ENCODE measurements at places on chromosomes 2 and 18. TPM values are rescaled to one million over a fixed set of nuclear protein-coding genes. Genes with fewer than 3 reads are reported as not detected.

DUSP28 gene
- 5.6 TPM for total RNA-seq

TEKT4 gene
- not detected for total RNA-seq

GRCh38 chr2:118858485-118859156 lies 11.2 kb upstream of the EN1 start:
- no peak for DNase-seq

DNA sequence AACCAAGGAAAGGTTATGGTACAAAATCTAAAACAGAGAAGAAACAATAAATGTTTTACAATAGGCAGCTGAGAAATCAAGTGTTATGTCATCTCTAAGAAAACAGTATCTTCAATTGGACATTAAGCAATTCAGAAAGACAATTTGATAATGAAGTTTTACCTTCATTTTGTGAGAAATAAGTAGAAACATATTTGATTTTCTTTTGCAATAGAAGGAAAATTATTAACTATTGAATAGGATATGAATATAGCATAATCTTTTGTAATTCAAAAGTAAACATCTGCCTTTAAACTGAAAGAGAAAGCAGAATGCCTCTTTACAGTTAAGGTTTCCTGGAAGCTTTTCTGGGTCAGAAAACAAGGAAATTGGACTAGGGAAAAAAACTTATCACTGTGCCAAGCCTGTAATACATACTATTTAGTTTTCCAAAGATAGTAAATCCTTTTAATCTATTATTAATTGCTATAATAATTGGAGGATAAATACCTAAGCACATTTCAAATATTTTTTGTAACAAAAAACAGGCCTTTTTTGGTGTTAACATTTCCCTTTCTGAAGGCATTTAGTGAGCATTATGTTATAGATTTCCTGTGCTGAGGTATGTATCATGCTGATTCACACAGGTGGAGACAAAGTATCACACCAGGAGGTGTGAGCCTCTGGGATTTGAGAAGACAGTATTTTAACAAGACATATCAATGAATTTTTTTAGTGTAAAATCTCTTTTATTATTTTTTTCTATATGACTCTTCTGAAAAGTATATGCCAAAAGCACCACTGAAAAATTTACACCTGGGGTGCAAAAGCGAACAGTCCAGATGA lies 947.0 kb upstream of the CDH2 start:
- no peak for DNase-seq

GRCh38 chr18:58570360-58571064 lies 58.4 kb downstream of the ALPK2 start:
- DNase-seq: no peak

BCL2 gene
- 2.5 TPM for total RNA-seq

GRCh38 chr18:33755931-33756560 lies 178.0 kb downstream of the ASXL3 start:
- DNase-seq: no peak

SEPTIN10 gene
- 113 TPM for total RNA-seq

DNA sequence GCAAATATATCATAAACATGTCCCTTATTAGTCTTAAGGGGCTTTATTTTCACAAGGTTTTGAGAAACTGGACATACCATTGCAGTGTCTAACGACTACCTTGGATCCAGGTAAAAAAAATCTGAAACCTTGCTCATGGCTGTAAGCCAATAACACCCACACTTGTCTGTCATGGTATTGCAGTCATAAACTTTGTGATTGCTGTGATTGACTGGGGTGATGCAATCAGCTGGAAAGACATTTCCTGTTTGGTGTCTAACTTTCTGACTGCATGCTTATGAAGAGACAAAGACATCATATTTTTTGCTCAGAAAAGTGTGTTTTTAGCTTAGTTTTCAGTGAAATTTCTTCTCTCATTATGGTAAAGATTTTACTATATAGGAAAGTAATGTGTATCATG lies 635.0 kb downstream of the TSN start:
- no peak for DNase-seq

CFC1 gene
- not detected for total RNA-seq

PRSS56 gene
- total RNA-seq: not detected

DNA sequence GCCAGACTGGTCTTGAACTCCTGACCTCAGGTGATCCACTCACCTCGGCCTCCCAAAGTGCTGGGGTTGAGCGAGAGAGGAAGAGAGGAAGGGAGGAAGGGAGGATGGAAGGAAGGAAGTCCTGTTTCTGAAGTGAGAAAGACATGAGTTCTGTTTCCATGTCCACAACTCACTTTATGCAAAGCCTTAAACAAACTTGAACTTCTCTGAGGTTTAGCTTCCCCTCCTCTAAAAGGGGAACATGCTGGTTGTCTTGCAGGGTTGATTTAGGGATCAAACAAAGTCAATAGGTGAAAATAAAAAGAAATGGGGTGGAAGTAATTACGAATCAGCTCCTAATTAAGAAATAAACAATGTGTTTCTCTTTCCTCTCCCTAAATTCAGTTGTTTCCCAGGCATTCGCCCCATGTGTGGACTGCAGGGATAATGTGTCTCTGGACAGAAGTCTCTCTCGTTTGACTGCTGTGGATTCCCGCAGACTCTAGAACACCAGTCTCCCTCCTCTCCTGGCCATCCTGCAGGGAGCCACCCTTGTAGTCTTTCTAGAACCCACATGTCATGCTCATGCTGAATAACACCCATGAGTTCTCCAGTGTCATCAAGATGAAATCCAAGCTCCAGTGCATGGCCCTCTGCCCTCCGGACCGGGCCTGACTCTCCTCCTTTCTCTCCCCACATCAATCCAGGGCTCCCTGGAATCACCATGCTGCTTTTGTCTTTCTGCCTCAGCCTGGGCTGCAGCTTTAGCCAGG lies 229.3 kb upstream of the TRIB2 start:
- no peak for DNase-seq

- no peak for DNase-seq
Measured at GRCh38 chr18:56382541-56382940, 255.9 kb downstream of the TXNL1 start.

DNA sequence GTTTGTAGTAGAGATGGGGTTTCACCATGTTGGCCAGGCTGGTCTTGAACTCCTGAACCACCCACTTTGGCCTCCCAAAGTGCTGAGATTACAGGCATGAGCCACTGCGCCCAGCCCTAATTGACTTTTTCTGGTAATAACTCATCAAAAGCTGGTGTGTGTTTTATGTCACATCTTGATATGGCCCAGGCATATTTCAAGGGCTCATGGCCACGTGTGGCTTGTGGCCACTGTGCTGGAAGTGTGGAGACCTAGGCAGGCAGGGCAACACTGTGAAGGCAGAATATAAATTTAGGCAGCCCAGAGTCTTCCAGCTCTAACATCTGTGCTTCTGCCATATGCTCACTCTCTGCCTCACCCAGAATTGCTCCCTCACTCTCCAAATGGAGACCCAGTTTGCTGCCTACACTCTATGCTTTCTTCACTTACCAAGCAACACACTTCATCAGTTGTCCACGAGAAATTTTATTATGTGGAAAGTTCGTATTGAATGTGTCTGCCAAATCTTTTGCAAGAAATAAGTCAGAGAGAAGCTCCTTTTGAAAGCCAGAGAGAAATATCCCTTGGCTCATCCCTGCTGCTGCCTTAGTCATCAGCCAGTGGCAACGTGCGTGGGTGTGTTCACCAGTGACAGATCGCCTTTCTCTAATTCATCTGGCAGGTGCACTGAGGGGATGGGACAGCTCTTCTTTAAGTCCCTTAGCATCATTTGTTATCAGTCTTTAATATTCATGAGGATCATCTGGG lies 129.4 kb upstream of the CXCR4 start:
- DNase-seq: no peak

GRCh38 chr2:40095000-40095399 lies 315.9 kb upstream of the THUMPD2 start:
- no peak for DNase-seq

DNA sequence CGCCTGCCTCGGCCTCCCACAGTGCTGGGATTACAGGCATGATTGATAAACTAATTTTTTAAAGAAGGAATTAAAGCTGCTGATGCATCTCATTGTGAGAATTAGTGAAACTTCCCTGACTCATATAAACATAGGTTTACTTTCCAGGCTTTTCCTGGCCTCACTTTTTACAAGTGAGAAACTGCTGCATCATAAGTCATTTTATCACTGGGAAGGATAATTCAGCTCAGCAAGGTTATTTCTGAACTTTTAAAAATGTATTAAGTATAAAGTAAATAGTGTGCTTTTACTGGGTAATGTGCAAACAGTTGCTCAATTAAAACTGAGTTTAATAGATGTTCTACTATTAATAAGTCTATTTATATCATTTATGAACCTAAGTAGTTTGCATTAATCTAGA lies 1130.3 kb upstream of the CDH2 start:
- no peak for DNase-seq

- no peak for DNase-seq
Measured at GRCh38 chr2:5764041-5764440, 71.9 kb downstream of the SOX11 start.

DNA sequence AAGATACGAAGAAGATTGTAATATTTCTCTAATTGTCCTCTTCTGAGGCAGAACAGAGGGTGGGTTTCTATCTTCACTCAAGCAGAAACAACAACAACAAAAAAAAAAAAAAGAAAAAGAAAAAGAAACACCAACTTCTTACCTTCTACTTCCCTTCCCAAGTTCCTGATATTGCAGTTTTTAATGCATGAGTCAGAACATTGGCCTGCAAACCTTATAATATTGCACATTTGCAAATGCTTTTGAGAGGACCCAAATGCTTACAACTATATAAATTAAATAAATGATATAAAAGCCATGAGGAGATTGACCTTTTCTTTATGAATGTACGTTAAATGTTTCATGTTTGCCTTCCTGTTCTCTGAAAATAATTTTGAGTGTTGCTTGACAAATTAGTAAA lies 37.3 kb downstream of the PAX3 start:
- no peak for DNase-seq

CETN1 gene
- total RNA-seq: not detected

- DNase-seq: no peak
Measured at GRCh38 chr2:217790195-217790594, 212.6 kb downstream of the TNS1 start.

GRCh38 chr2:9648821-9649220 lies 18.0 kb upstream of the YWHAQ start:
- DNase-seq: no peak

DNA sequence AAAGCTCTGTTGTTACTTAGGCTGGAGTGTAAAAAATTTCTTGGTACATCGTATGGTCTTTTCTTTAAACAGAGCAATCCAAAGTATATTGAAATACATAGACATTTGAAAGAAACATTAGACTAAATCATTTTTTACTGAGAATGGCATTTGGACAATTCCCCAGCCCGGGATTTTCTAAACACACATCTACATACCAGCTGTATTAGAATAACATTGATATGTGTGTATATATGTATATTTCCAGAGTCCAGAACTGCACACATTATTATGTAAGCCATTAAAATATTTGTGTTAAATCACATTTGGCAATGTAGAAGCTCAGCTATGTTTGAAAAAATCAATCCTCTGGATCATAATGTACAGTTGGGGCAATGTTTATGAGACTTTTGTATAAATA lies 1853.6 kb upstream of the LRRTM1 start:
- DNase-seq: no peak

G6PC2 gene
- not detected for total RNA-seq

TTC27 gene
- 24.4 TPM for total RNA-seq

DNA sequence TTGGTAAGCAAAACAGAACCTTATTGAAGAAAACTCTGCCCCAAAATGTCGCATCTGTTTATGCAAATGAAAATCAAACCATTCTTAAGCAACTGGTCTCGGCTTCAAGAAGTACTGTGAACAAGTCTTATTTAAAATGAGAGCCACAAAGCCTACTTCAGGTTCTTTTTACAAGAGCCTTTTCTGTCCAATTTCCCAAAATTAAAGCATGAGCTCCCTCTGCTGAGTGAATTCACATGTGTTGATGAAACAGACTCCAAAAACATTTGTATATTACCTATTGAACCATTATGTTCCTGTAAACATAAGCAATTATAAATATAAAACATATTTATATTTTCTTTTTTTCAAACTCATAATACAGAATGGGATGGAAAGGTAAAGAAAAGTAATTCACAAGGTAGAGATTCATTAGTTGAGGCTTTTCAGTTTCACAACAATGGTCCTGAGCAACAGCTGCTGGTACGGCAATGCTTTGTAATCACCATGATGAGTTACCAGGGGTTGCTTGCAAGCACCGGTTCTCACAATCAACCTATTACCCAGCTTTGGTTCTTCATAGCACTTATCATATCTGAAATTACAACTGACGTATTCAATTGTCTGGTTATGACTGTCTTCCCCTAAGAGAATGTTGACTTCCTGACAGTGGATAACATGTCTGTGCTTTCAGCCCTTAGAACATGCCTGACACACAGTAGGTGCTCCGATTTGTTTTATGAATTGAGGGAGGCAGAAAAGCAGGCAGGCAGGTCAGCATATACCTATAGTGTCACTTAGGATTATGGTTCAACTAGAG lies 108.4 kb upstream of the BZW1 start:
- DNase-seq: peak; percentile 68

DNA sequence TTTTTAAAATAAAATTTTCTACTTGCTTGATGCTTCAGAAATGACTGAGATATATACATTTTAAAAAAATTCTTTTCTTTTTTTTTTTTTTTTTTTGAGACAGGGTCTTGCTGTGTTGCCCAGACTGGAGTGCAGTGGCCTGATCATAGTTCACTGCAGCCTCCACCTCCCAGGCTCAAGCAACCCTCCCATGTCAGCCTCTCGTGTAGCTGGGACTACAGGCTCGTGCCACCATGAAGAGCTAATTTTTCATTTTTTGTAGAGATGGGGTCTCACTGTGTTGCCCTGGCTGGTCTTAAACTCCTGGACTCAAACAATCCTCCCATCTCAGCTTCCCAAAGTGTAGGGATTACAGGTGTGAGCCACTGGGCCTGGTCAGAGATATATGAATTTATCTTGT lies 12.9 kb downstream of the CYS1 start:
- DNase-seq: no peak

GRCh38 chr18:12031846-12032245 lies 50.5 kb downstream of the IMPA2 start:
- DNase-seq: no peak

GRCh38 chr2:195620501-195620900 lies 36.5 kb upstream of the SLC39A10 start:
- no peak for DNase-seq

DNA sequence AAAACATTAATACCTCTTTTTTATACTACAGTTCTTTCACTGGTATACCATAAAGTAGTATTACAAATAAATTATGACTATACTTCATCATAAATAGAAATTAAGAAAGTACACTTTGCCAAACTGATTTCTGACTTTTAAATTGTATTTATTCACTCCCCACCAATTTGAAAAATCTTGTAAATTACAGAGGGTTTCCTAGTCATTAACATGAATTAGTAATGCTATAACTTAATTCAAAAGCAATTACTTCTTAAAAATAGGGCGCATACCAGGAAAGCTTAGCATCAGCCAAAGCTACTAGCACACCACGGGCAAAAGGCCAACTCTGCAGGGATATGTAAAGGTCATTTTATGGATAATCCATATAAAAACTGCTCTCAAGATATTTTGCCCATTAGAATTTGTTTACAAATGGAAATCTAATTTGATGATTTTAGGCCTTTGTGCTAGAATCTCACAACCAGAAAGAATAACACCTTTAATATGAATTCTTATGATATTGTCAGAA lies 142.3 kb downstream of the PIGN start:
- DNase-seq: no peak
